ENCODE measurements at places on chromosomes 2 and 18.

GRCh38 chr2:108637304-108637669 is 82.0 kb upstream of the RANBP2 start:
- no peak for DNase-seq

- DNase-seq, result no peak
Measured at GRCh38 chr2:220053919-220054318, 426.5 kb downstream of the SLC4A3 start.

DNA sequence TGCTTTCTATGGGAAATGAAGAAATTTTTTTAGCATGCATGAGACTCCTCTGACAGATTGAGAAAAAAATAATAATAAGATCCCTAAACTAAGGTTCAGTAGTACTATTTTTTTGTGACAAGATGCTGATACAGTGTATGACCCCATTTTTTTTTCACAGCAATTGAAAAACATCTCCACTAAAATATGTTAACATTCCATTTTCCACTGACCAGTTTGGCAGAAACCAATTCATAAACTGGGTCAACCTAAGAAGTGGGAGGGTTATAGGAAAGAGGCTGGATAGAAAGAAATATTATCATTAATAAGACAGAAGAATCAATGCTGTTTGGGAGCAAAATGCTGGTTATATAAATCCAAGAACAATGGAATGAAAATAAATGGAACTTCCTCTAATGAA is 182.7 kb downstream of the ANTXR1 start:
- DNase-seq, result no peak

DNA sequence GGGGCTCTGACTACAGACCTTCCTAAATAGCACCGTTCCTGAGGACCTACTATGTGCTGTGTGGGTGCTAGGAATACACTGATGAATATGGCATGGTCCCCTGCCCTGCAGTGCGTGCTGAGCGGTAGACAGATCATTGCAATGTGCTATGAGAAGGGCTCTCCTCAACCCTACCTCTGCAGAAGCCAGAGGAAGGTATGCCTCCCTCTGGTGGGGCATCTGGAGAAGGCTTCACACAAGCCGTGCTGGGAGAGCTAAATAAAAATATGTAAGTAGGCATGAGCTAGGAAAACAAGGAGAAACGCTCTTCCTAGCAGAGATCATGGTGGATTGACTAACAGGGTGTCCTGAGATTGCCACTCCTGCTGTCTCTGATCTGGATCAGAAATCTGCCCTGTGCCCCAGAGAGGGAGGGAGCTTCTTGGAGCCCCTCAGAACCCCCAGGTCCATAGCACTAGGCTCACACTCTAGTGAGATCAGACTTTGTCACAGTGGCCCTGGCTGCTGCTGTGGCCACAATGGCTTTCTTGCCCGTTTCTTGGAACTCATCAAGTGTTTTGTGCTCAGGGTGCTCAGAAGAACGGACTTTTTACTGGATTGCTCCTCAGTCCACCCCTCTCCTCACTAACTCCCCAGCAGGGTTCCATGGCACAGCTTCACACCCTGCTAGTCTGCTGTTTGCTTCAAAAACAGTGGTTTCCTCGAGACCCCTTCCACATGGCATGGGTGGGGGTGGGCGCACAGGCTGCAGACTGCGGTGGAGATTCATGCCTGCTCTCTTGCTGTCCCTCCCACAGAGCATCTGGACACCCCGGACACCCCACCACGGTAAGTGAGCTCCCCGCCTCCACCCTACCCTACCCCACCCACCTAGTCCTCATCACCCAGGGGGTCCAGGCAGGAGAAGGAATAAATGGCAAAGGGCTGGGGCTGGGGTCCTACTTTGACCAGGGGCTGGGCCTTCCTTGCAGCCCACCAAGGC is 14.2 kb downstream of the SIGLEC15 start:
- DNase-seq, result no peak

- no peak for DNase-seq
Measured at GRCh38 chr18:36372903-36373311, 75.4 kb downstream of the FHOD3 start.

DNA sequence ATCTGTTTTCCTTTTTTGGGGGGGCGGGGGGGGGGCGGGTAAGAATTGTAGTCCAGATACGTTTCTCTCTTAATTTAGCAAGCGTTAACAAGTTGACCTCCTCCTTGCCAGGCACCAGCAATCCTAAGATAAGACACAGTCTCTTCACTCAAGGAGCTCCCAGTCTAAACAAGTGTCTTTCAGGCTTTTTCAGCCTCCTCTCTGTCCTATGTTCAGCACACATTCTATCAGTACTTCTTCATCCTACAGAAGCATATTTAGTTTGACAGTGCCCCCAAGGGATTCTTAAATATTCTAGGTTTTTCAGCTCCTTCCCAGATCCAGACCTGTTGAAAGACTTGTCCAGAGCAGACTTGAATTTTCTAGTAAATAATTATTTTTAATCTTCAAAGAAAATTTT is 2.7 kb downstream of the PPP1CB start:
- no peak for DNase-seq

DNA sequence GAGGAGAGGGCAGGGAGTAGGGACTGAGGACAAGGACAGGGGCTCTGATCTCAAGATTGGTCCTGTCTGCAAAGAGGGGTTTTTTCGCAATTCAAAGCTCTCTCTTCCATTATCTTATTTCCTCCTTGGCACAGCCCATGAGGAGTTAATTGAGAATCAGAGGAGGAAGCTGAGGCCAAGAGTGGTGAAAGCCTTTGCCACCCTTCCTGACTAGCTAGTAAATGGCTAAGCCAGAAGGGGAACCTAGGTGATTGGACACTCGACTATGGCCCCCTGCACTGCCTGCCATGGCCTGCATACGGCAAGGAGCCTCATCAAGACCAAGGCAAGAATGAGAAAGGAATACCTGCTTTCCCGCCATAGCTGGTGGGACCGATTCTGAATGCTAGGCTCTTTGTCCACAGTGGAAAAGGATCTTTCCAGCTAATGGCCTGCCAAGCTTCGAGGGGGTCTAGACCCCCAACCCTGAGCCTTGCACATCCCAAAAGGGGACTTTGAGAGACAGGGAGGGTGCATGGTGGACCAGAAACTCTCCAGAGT is 237.9 kb downstream of the HAUS1 start:
- DNase-seq, result no peak

GRCh38 chr2:74843433-74843832 is 9.5 kb downstream of the HK2 start:
- no peak for DNase-seq

GRCh38 chr2:164808776-164809175 is 32.8 kb downstream of the COBLL1 start:
- no peak for DNase-seq

DNA sequence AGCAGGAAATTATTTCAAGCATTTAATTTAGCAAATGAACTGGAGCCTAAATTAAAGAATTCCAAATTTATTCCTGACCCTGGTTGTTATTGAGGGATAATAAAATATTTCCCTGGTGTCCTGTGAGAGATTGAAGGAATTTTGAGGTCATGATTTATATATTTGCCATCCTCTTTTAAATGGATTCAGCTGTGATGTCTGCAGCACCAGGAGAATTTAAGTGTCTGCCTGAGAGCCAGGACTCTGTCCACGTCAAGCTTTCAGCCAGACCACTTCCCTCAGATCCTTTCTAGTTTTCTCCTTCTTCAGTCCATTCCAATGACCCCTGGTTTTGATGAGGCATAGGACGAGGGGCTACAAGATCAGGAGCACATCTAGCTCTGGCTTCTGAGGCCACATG is 59.9 kb downstream of the INO80C start:
- DNase-seq, result no peak

- no peak for DNase-seq
Measured at GRCh38 chr2:112174383-112174782, 36.2 kb downstream of the FBLN7 start.

DNA sequence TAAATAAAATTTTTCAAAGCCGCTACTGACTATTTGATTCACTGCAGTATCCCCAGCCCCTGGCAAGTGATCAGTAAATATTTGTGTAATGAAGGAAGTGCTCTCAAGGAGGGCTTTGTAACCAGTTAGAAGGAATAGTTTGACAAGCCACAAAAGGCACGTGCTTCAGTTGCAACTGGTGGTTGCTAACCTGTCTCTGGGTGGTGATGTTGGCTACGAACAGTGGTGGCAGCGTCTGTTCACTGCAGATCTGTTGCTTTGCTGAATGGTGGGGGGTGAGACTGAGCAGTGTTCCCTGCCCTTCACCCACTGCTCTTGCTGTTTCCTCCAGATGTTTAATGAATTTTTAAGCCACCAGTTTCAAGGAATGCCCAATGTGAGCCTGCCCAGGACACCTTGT is 73.9 kb upstream of the SIX2 start:
- no peak for DNase-seq

- DNase-seq, result no peak
Measured at GRCh38 chr18:58362027-58362575, 266.8 kb downstream of the ALPK2 start.

DNA sequence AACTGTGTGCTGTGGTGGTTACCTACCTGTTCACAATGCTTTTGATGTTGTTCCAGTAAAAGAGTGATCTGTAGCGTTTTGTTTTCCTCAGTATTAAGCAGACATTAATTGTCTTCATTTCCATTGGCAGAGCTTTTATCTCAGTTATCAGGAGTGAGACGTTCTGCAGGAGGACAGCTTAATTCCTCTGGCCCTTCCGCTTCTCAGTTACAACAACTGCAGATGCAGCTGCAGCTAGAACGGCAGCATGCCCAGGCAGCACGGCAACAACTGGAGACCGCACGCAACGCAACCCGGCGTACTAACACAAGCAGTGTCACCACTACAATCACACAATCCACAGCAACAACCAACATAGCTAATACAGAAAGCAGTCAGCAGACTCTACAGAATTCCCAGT is 78.3 kb downstream of the KCMF1 start:
- no peak for DNase-seq

- DNase-seq, result no peak
Measured at GRCh38 chr2:121257480-121257840, 27.5 kb downstream of the TFCP2L1 start.

- DNase-seq, result peak; percentile 4
Measured at GRCh38 chr18:64330931-64331330, 182.0 kb upstream of the LINC00305 start.

GRCh38 chr2:178188466-178188865 is 5.8 kb upstream of the OSBPL6 start:
- no peak for DNase-seq

DNA sequence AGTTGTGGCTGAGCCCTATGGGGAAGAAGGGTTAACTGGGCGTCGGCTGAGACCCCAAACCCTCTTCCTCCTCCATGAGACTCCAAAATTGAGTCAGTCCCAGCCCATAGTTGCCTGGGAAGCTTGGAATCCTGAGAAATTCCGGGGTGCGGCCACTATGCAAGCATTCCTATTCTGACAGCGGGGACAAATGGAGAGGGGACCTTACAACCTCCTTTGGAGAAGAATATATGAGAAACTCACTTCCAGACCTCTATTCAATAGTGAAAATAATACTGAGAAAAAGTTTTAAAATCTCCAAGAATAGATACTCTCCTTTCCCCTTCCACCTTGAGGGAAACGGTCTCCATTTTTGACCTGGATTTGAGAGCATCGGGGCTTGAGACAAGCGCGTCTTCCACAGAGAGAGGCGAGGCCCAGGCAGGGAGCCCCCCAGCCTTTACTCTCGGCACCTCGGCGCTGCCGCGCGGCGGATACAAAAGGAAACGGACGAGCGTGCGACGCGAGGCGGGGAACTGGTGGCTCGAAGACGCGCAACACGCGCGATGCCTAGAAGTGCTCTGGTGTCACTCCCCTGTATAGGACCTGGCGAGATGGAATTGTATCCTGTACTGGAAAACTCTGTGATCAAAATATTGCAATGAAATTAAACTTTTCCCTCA is 11.1 kb downstream of the NR4A2 start:
- no peak for DNase-seq

All from spinal cord (tissue), 10 donors.